ENCODE measurements at places on chromosomes 12 and 14.

DNA sequence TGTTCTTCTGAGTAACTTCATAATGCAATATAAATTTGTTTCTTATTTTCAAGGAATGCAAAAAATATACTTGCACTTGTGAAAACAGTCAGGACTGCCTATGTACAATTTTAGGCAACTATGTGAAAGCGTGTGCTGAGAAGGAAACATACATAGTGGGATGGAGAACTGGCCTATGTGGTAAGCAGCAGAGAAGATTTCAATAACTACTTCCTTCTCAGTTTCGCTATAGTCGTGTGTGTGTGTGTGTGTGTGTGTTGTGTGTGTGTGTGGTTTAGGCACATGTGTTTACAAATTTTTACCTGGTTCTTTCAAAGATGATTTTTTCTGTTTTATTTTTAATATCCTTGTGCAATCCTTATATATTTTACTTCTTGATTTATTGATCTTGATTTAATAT is 211.8 kb downstream of the LRRK2 start:
- no peak for DNase-seq

DNA sequence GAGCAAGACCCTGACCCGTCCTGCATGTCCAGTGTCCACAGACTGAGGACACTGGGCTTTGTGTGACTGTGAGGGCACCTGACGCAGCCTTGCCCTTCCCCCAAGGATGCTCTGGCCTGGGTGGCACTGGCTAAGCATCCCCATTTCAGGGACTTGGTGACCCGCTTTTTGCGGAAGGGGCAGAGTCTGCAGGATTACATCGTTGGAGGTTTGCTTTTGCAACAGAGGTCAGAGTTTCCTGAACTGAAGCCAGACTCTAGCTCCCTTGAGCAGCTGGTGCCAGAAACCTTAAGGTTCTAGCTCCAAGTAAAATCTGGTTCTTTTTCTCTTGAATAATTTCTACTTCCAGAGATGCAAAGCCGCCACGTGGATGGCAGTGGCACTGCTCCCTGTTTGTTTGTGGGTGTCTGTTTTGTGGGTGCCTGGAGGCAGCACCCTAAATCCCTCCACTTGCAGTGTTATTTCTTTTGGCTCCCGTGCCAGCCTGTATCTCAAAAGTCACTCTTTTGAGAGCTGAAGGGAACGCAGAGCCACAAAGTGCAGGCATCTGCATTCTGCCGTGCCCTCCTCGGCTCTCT is 184.7 kb downstream of the TSPAN9 start:
- no peak for DNase-seq

DNA sequence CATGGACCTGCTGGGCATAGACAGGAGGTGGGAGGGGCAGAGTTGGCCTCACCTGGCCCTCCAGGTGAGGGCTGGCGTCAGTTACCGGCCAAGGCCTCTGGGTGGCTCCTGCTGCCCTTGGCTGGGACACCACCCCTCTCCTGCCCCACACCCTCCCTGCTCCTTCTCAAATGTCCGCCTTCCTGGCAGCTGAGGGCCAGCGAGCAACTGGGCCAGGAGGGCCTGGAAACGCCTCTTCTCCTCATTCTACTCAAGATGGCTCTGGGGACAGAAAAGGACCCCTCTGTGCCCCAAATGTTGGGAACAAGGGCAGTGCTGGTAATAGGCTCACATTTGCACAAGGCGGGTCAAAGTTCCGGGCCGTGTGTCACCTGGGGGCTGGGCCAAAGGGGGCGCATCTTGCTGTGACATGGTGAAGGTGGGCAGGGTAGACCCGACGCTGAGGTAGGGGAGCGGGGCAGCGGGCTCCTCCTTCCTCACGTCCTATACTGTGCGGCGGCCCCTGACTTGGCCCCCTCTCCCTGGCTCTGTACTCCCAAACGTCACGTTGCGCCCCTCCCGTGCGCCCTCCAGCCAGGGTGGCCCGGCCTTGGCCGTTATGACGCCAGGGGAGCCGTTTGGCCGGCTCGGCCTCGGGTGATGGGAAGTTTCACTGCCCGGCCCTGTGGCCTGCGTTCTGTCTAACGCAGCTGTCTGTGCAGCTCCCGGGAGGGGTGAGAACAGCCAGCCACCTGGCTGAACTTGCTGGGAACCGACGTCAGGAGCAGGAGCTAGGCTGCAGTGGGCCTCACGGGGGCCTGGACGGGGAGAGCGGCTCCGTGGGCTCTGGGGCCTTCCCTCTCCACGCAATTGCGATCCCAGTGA is 18.0 kb upstream of the DLK1 start:
- peak; percentile 27 for DNase-seq

DNA sequence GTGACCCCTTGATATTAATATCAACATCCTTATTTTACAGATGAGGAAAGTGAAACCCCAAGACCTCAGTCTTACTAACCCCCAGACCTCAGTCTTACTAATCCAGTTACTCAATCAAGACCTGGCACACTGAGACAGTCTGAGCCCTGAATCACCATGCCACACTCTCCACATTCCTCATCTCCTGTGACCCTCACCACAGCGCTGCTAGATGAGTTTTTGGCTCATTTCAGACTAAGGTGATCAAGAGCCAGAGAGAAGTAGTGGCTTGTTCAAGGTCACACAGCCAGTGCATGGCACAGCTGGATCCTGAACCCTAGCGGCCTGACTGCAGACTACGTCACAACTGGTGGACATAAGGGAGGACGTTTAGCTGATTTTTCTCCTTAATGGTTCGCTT is 579.2 kb downstream of the BCL11B start:
- DNase-seq: no peak

DNA sequence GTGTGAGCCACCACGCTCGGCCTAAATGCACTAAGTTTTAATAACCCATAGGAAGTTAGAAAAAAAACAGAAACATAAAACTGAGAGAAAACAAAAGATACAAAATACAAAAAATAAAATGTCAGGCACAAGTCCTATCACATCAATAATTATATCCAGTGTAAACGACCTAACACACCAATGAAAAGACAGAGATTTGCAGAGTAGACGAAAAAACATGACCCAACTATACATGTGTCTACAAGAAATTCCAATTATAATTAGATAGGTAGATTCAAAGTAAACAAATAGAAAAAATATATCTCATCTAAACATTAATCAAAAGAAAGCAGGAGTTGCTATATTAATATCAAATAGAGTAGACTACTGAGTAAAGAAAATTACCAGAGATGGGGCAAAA is 69.4 kb upstream of the NUDT4 start:
- no peak for DNase-seq

- no peak for DNase-seq
Observed at GRCh38 chr14:75299059-75299458, 20.4 kb downstream of the FOS start.

GRCh38 chr12:18443768-18444437 is 182.6 kb downstream of the PIK3C2G start:
- DNase-seq: no peak

DNA sequence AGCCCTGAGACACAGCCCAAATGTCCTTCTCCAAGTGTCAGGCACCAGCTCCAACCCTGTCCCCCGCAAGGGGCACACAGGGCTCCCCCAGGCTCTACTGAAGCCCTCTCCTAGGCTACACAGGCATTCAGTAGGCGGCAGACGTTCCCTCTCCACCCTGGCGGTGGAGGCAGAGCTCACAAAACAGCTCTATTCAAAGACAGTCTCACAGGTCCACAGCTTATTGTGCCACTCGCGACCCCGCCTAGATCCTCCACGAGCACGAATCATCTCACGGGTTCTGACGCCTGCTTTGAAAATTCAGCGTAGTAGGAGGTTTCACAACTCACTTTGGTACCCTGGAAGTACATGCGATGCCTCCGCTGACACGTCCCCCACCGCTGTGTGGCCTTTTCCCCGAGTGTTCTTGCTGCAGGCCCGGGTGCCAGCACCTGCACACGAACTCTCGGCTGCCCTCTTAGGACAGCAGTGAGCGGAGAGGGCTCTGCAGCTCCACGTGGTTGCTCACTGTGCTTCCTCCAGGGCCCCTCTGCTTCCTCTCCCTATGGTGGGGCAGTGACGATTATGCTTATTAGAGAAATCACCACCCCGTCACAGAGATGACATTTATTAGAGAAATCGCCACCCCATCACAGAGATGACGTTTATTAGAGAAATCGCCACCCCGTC is 78.5 kb downstream of the ADGRD1 start:
- DNase-seq: no peak

DNA sequence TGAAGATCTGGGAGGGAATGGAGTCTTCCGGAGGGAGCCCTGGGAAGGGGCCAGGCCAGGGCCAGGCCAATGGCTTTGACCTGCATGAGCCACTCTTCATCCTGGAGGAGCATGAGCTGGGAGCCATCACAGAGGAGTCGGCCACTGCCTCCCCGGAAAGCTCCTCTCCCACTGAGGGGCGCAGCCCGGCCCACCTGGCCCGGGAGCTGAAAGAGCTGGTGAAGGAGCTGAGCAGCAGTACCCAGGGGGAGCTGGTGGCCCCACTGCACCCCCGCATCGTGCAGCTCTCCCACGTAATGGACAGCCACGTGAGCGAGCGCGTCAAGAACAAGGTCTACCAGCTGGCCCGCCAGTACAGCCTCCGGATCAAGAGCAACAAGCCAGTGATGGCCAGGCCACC is 37.7 kb downstream of the PLEKHG3 start:
- DNase-seq: no peak

- no peak for DNase-seq
Observed at GRCh38 chr12:104784592-104784991, 173.5 kb downstream of the SLC41A2 start.

- no peak for DNase-seq
Observed at GRCh38 chr14:99581938-99582337, 22.1 kb downstream of the CCDC85C start.

All from NCI-H187 treated with DMSO at 0.1 percent for 48 hours (cell line).